Muscle of back (tissue), 13 donors: ENCODE measurements at places on chromosomes 3 and 15. TPM values are rescaled to one million over a fixed set of nuclear protein-coding genes. Genes with fewer than 3 reads are reported as not detected.

The LMAN1L gene
- polyA plus RNA-seq: not detected

- DNase-seq: no peak
Measured at GRCh38 chr3:73384091-73384906, 240.4 kb downstream of the PDZRN3 start.

The MESP1 gene
- 0.48 TPM for polyA plus RNA-seq

- no peak for DNase-seq
Measured at GRCh38 chr3:101854608-101855304, 5.4 kb downstream of the NFKBIZ start.

GRCh38 chr15:32119694-32120330, 89.5 kb downstream of the CHRNA7 start:
- no peak for DNase-seq

The ANKRD34C gene
- not detected for polyA plus RNA-seq

DNA sequence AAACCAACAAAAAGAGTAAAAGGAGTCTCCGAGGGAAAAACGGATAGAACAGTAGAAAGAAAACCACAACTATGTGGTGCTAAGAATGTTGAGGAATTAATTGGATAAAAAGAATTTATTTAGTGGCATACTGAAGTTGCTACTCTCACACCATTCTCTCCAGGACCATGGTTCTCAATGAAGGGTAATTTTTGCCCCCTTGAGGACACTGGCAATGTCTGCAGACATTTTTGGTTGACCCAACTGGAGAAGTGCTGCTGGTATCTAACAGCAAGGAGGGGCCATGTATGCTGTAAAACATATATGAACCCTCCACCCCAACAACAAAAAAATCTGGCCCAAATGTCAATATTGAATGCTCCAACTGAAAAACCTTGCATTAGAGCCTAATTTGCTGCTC, 85.9 kb upstream of the CSPG5 start:
- no peak for DNase-seq

The EFCC1 gene
- 1.3 TPM for polyA plus RNA-seq

DNA sequence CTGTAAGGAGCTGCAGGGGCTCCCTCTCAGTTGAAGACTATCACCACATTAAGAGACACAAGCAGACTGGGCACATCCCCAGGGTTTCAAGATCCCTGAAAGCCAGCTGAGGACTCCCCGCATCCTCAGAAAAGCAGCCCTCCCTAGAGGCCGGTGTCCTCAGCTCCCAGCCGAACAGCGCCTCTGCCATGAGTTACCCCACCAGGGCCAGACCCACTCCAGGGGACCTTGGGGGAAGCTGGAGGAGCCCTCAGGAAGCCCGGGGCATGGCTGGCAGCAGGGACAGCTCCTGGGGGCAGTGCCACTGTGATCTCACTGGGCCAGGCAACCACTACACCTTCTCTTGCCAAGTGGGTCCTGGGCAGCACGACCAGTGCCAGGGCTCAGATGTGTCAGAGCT, 8.1 kb downstream of the KLF15 start:
- no peak for DNase-seq

- peak; percentile 44 for DNase-seq
Measured at GRCh38 chr15:61474796-61475195, 245.7 kb upstream of the RORA start.

The SLC30A4 gene
- 5.9 TPM for polyA plus RNA-seq

DNA sequence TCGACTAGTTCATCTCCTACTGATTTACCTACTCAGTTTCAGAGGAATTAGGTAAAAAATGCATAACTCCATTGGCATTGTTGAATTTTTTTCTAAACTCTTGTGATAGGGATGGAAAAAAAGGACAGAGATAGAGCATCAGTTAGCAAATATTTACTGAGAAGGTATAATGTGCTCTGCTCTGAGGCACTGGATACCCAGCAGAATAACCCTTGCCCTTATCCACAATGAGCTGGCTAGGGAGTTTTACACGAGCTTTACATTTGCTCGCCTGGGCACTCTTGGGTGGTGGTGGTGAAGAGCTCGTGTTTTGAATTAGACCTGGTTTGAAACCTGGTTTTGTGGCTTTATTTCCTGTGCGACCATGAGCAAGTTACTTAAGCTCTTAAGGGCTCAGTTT, 149.6 kb downstream of the RORA start:
- DNase-seq: no peak

The PLSCR2 gene
- not detected for polyA plus RNA-seq

DNA sequence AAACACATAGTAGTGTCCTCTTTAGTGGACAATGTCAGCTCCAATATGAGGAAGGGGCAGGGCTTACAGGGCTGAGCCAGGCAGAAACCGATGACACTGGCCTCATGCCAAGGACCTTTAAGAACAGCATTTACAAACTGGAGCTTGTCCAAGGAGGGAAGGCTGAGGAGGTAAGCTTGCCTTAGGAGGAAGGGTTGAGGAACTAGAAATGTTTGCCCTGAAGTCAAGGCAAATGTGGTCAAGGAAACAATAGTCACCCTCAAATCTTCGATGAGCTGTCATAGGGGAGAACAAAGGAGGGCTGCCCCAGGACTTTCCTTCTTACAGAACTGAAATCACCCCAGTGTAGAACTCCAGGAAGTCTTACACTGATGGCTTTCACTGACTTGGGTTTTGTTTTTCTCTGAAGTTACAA, 136.4 kb downstream of the LIPC start:
- no peak for DNase-seq

- no peak for DNase-seq
Measured at GRCh38 chr3:32571192-32571485, 481 bp upstream of the DYNC1LI1 start.

GRCh38 chr3:180306691-180307090, 270.0 kb upstream of the PEX5L start:
- no peak for DNase-seq

- no peak for DNase-seq
Measured at GRCh38 chr3:109098079-109098644, 19.8 kb downstream of the MORC1 start.

DNA sequence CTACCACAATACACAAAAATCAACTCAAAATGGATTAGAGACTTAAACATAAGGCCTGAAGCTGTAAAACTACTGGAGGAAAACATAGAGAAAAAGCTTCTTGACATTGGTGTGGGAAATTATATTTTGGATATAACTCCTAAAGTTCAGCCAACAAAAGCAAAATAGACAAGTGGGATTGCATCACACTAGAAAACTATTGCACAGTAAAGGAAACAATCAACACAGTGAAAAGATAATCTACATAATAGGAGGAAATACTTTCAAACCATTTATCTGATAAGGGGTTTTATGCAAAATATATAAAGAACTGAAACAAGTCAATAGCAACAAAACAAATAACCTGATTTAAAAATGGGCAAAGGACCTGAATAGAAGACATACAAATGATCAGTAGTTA, 37.6 kb upstream of the TP63 start:
- no peak for DNase-seq

DNA sequence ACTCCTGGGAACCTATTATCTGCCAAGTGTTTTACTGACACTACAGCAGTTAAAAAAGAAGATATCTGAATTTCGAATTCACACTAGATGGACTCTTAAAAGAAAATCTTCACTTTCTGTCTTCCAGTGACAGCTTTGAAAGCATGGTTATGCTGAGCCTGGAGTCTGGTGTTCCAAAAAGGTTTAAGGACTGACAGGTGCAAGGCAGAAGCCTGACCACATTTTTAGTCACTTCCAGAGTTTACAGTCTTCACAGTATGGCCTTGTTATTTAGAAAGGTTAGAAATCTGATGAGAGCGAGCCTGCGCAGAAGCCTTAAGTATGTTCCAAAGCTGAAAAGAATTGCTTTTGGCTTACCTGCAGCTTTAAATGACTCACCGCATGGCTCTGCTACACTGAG, 59.9 kb downstream of the ETV5 start:
- DNase-seq: no peak

The DAZL gene
- polyA plus RNA-seq: not detected

The GOLGA8Q gene
- polyA plus RNA-seq: 0.52 TPM

DNA sequence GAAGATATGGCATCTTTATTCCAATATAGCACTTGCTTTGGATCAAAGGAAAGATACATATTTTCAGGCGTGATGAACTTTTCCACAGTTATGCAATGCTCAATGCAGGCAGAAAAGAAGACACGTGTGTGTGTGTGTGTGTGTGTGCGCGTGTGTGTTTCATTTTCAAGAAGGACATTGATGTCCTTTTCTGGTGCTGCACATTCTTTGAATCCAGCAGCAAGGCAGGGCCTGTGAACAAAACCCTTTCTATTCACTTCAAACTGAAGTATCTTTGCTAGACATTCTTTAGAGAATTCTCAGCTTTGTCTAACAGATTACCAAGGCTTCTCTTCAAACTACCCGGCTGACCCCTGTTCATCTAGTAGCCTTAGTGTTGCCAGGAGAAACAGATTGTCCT, 124.6 kb downstream of the CD47 start:
- DNase-seq: no peak

GRCh38 chr3:69842789-69843188, 103.5 kb downstream of the MITF start:
- no peak for DNase-seq

GRCh38 chr3:78129707-78130106, 1089.8 kb downstream of the ROBO2 start:
- DNase-seq: peak; percentile 78

The GOLGA8O gene
- polyA plus RNA-seq: 0.49 TPM

The IL16 gene
- polyA plus RNA-seq: 8.0 TPM

DNA sequence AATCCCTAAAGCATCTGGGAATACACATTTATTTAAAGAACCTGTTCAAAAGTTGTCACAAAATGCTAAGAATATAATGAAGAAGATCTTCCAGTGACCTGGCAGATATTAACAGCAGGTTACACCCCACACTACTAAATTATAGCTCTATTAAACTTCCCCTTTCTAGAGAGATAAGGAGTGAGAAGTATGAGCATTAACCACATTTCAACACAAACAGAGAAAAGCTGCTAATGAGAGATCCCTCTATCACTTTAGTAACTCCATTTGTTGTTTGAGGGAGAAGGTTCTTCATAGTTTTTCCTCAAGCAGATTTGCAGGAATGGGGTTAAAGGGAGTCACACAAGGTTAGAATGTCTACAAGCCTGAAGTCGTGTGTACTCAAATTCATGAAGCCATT, 3.6 kb downstream of the COL8A1 start:
- DNase-seq: no peak
